ENCODE measurements at places on chromosomes 11 and 22.

- no peak for DNase-seq
Observed at GRCh38 chr11:121582296-121582695, 129.5 kb upstream of the SORL1-AS1 start.

DNA sequence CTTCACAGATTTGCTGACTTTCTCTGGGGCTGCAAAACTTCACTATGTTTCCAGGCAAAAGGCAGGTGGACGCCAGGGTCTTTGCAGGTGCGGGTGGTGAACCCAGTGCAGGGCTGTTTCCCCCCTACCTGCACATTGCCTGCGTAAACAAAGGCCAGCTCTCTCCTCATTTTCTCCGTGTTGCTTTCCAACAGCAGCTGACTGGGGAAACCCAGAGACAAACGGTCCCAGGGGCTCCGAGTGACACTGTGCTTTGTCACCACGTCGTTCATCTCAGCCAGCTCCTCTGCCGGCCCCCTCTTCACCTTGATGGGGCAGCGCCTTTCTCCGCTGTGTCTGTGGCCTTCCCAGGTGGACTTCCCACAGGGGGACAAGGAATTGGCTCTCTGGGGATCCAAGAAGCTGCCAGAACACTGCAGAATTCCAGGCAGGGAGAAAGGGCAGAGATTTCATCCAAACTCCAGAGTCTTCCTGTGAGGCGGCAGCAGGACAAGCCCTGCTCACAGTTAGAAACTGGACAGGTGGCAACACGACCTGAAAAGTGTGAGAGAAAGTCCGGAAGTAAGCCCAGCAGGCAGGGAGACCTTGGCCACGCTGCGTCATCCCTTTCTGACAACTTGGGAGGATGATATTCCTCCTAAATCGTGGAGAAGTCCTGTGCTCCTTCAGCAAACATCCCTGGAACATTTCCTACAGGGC is 1493.7 kb downstream of the TBC1D22A start:
- no peak for DNase-seq

GRCh38 chr11:8168485-8169257 is at the start of gene RIC3:
RIC3 (minus strand) TSS chr11:8169025; CDS start chr11:8168989, 36 bp downstream.
- DNase-seq, result peak; percentile 4

GRCh38 chr22:29167032-29167911 is 38.4 kb upstream of the EMID1 start:
- no peak for DNase-seq

- no peak for DNase-seq
Observed at GRCh38 chr22:38416621-38417251, 38.3 kb downstream of the KCNJ4 start.

DNA sequence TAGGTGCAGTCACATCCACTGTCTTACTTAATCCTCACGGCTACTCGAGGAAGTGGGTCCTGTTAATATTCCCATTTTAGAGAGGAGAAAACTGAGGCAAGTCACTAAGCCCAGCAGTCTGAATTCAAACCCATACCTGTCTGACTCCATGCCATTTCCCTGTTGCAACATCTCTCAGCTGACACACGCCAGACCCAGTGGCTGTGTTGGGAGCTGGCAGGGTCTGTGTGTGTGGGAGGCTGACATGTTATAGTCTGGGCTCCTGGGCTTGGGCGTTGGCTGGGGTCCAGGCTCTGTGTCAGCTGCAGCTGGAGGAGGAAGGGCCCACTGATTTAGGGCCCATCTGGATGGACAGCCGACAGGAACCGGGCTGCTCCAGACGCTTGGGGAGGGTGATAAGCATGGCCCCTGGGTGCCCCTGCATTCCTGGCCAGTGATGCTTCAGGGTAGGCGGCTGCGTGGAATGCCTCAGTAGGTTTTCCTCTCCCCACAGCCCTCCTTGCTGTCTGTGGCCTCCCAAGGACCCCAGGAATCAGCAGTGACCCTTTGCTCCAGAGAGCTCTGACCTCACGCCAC is 562.5 kb downstream of the MN1 start:
- no peak for DNase-seq

DNA sequence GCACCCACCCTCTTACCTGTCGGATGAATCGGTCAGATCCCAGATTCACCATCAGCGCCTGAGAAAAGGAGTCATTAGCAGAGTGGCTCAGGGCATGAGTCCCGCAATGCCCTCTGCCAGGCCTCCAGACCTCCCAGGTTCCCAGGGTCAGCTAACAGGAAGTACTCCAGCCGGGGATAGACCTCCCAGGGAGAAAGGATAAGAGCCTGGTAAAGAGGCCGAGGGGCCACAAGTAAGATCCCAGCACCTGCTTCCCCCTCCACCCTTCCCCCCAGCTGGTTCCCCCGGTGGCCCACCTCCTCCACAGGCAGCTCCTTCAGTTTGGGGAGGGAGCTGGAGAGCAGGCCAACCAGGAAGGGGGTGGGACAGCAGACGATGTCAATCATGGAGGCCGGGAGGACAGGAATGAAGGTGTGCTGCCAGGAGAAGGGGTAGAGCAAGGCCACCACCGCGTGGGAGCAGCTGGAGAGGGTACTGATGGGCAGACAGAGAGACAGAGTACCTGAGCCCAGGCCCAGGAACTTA is 16.4 kb downstream of the RPL27A start:
- no peak for DNase-seq

DNA sequence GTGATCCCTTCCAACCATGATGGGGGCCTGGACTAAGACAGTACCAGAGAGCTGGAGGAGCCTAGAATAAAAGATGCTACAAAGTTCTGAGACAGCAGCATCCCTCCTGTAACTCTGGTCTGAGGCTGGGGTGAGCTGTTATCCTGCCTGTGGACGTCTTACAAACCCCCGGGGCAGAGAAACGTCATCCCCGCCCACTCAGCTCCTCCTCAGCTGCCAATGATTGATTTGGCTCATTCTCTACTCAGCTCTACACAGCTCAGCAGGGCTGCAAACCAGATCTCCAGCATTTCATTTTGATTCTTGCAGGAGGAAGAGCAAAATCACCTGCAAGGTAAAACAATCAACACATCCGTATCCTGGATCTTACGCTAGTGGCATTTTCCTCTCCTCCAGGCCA is 55.5 kb downstream of the CSNK2A3 start:
- no peak for DNase-seq

DNA sequence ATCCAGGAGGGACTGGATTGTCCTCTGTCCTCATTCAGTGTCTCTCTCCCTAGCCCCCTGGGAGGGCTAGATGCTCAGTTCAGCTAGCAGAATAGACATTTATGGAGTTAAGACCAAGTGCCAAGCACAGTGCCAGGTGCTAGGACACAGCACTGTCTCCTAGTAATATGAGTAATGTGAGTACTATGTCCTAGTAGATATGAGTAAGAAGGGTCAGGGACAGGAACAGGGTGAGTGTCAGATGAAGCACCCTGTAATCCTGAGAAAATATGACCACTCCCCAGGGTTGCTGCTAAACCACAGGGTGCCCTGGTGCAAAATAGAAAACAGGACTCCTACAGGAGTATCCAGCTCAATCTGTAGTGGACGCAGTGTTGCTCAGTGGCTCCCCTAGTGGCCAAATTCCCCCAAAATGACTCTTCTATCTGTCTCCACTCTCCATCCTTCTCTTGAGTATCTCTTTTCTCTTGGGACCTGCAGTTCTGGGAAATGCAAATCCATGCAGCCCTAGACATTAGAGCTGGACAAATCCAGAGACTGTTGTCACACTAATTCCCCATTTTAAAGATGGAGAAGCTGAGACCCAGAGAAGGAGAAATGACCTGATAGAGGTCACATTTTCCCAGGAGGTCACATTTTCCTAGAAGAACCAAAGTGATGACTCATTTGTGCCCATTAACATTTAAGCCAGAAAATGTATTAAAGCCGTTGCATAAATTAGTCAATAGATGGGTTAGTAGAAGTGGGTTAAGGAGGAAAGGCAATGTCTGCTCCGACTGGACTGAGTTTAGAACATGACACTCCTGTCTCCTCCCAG is 214.3 kb downstream of the NXPE2 start:
- peak; percentile 14 for DNase-seq

DNA sequence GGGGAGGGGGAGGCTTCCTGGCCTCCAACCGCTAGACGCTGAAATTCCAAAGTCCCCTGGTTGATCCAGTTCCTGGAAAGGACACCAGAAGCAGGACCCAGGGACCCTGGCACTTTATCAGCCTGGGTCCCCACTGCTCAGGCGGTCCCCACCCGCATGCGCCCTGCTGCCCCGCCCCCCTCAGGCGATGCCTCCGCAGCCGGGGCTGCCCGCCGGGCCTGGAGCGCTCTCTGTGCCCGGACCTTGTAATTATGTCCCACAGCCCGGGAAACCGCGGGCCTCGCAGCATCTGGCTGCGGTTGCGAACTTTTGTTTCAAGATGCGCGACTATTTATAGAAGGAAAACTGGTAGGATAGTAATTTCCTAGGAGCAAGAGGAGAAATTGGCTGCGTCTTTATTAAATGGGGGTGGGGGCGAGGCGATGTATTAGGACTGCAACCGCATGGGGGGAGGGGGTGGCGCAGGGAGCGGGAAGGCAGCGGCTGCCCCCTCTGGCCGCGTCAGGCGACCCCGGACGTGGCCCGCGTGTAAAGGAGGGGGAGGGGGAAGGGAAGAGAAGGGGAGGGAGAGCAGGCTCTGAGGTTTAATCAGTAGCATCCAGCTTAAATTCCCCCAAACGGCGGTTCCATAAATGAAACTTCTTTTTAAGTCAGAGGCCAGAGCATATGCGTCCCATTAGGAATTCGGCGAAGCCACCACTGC is 6.1 kb downstream of the WNT7B start:
- DNase-seq, result no peak

All from neural crest cell (in vitro differentiated cells).